Erythroblast (primary cell): ENCODE measurements at places on chromosomes 1 and 21.

GRCh38 chr1:244311784-244312532, 139.8 kb downstream of the ADSS2 start:
- DNase-seq, result no peak

- no peak for DNase-seq
Observed at GRCh38 chr1:43312212-43312623, 11.4 kb downstream of the TIE1 start.

GRCh38 chr21:38985568-38986378, 180.0 kb downstream of the ETS2 start:
- DNase-seq, result peak; percentile 90

GRCh38 chr1:60425528-60425927, 352.0 kb upstream of the C1orf87 start:
- no peak for DNase-seq

GRCh38 chr1:101250222-101250621, 13.4 kb downstream of the S1PR1 start:
- no peak for DNase-seq

- peak; percentile 24 for DNase-seq
Observed at GRCh38 chr1:234543442-234544086, 64.6 kb upstream of the TARBP1 start.

- DNase-seq, result peak; percentile 64
Observed at GRCh38 chr1:205354259-205355074, 2.3 kb downstream of the KLHDC8A start.

DNA sequence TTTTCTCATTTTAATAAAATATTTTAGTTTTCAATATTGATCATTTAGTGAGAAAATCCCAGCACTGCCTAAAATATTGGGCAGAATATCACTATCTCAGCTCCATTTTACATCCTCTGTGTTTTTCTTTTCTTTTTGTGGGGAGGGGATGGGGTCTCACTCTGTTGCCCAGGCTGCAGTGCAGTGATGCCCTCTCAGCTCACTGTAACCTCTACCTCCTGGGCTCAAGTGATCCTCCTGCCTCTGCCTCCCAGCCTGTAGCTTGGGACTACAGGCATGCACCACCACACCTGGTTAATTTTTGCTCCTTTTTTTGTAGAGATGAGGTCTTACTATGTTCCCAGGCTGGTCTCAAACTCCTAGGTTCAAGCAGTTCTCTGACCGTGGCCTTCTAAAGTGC, 76.1 kb downstream of the SLC25A24 start:
- no peak for DNase-seq

- DNase-seq, result no peak
Observed at GRCh38 chr1:219075121-219075879, 98.4 kb upstream of the LYPLAL1 start.

DNA sequence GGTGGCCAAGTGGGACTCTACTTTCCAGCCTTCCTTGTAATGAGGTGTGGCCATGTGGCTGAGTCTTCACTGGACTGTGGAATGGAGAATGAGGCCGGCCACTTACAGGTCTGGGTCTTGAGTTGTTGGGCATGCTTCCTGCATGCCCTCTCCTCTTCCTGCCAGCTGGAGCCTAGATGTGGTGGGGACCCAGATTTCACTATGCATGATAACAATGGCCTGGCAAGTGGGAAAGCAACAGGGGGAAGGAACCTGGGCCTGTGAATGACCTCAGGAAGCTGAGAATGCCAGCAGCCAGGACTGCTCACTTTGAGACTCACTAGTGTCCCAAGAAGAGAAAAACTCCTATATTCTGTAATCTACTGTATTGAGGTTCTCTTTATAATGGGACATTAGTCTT, 8.5 kb upstream of the SLC26A9 start:
- no peak for DNase-seq
